ENCODE measurements at places on chromosomes 11 and 22.

GRCh38 chr22:26398741-26399153, 30.3 kb upstream of the ASPHD2 start:
- DNase-seq = peak; percentile 65

GRCh38 chr11:114237321-114238280, 58.6 kb upstream of the NNMT start:
- DNase-seq = no peak

DNA sequence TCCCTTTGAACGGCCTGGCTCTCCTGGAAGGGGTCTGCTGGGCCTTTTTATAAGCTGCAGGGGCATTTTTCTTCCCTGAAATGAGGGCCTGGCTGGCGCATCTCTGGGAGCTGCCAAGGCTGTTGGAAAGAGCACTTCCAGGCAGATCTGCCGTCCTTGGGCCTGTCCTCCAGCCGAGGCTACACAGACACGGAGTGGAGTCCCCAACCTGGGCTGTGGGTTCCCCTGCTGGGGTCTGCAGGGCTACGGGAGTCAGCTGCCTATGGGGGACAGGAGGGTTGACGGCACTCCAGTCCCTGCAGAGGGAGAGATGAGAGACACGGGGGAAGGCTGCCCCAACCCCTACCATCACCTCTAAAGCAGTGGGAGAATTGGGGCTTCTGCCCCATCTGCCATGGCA, 606.6 kb downstream of the TBC1D22A start:
- DNase-seq = peak; percentile 39

DNA sequence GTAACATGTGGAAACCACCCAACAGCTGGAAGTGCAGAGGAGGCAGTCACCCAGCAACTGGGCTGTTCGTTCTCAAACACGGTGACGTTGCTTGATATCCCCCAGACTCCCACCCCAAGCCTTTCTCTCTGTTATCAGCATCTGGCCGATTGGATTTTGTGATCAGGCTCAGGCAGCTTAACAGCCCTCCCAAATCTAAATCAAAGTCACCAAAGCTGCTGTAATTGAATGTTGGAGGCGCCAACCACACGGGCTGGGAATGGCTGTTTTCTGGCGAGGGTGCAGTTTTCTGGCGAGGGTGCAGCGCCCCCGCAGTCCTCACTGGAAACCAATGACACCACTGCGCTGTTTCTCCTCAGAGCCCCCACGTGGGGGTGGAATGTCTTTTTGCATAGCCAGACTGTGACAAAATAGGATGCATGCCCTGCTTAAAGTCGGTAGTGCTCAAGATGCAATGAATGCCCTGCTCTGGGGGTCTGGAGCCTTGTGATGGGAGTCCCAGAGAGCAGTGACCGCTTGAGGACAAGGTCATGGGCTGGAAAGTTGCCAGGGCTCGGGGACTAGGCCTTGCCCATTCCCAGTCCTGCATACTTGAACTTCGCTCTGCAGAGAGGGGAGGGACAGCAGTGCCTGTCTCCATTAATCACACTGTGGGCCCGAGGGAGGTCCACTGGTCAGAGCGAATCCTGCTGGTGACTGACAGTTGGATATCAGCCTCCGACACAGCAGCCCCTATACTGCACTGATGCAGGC, 105.3 kb downstream of the MORC2 start:
- DNase-seq = peak; percentile 10

GRCh38 chr11:116492600-116492999, 280.2 kb downstream of the BUD13 start:
- no peak for DNase-seq

- no peak for DNase-seq
Observed at GRCh38 chr11:47105974-47106373, 70.7 kb downstream of the ARFGAP2 start.

DNA sequence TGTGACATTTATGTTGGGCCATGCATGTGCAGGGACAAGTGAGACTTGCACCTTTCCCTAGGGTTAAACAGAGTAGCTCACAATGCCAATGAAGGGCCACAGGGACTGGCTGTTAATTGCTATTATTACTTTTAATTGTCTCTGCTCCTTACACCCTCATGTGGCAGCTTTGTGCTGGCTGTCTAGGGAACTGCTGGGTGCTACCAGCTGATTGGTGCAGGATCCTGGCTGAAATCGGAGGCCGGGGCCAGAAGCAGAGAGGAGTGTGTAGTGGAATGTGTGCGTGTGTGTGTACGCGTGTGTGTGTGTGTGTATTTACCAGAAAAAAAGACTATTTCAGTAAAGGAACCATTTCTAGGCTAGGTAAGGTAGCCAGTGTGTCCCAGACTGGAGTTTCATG, 302.5 kb downstream of the CTTN start:
- no peak for DNase-seq

DNA sequence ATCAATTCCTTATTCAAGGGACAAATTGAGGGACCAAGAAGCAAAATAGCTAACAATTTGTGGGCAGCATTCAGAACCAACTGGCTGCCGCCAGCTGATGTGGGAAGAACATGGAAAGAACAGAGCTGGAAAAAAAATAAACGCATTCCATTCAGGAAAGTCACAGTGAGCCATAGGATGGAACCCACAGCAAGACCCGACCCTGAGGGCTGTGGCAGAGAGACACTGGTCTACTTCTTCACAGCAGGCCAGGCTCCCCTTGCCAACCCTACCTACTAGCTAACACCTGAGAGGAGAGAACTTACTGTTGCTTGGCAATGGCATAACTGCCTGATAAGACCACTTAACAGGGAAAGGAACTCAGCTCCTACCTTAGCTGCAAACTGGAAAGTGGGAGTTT, 123.5 kb upstream of the APOA1 start:
- no peak for DNase-seq

Measured in ureter (tissue), 1 donor.